Stimulated activated CD8-positive, alpha-beta memory T cell treated with anti-CD3 and anti-CD28 coated beads, Interleukin-4, amount 100 ng/mL, for 4 hours (primary cell): ENCODE measurements at places on chromosomes 6 and 20.

GRCh38 chr6:167712731-167713475, 113.8 kb upstream of the AFDN start:
- no peak for DNase-seq

- DNase-seq, result no peak
Observed at GRCh38 chr20:34295284-34295683, 7.9 kb downstream of the AHCY start.

DNA sequence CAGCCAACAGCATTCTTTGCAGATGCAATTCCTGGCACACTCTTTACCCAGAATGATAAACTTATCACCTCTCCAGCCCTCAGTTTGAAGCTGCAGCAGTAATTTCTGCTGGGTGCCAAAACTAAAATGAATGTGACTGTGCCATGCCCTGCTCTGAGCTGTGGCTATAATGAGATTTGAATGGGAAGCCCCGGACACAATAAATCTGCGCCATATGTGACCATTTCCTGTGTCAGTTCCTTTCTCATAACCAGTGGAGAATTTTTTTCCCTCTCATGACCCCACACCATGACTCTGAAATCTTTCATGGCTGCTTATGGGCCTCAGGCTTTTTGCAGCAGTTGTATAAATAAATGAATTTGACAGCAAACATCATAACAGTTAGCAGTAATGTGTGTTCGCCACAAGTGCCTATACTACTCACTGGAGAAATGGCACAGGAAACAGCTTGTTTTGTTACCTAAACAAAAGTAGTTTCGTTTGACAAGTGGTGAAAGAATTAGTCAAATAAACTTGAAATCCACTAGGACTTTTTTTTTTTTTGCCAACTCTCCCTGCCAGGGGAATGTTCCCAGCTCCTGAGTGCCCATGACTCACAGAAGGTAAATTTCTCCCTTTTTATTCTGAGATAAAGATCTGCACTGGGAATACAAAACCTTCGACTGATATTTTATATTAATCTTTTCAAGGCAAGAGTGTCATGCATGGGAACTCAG, 408.4 kb downstream of the PKHD1 start:
- no peak for DNase-seq

DNA sequence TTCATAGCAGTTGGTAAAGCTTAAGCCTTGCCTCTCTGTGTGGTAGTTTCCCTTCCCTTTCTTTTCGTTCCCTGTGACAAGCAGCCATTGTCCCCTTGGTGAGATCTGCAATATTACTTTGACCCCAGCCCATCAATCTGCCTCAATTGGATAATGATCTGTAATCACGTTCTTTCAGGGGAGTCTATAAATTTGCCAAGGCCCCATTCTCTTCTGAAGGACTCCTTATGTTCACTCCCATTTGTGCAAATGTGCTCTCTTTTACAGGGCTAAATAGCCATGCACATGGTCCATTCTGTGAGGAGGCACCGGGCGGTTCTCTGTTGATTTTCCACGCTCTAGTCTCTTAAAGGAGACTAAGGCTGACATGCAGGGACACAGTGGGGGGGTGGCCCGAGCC, 660.4 kb upstream of the SLC35B3 start:
- DNase-seq, result no peak

DNA sequence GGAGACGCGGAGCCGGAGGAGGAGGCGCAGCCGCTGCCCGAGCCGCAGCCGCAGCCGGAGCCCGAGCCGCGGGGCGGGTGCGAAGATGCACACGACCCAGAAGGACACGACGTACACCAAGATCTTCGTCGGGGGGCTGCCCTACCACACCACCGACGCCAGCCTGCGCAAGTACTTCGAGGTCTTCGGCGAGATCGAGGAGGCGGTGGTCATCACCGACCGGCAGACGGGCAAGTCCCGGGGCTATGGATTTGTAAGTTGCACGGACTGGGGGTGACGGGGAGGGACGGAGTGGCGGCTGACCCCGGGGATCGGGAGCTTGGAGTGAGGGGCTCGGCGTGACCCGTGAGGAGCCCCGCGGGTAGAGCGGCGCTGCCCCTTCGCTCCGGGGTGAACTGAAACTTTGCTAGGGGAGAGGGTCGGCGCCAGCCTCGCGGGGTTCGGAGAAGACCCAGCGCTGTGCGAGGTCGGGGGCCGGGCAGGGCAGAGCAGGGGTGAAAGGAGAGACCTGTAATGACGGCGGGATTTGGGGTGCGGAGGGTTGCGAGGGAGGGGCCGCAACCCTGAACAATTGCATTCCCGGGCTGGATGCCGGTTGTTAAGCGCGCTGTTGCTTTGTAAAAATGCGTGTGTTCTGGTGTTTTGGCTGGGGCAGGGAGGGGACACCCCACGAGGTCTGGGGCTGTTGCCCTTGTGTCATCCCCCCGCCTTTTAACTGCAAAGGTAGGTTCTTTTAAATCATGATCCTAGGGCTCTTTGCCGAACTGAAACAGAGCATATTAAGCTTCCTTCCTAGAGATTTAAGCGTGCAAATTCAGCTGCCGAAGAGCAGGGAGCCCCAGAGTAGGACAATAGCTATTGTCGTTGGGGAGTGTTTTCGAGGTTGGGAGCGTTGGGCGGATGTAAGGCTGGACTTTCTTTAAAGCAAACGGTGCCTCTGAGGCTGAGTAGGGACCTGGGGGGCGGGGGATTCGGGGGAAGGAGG, 628 bp downstream of the RBM24 start:
- DNase-seq, result no peak

DNA sequence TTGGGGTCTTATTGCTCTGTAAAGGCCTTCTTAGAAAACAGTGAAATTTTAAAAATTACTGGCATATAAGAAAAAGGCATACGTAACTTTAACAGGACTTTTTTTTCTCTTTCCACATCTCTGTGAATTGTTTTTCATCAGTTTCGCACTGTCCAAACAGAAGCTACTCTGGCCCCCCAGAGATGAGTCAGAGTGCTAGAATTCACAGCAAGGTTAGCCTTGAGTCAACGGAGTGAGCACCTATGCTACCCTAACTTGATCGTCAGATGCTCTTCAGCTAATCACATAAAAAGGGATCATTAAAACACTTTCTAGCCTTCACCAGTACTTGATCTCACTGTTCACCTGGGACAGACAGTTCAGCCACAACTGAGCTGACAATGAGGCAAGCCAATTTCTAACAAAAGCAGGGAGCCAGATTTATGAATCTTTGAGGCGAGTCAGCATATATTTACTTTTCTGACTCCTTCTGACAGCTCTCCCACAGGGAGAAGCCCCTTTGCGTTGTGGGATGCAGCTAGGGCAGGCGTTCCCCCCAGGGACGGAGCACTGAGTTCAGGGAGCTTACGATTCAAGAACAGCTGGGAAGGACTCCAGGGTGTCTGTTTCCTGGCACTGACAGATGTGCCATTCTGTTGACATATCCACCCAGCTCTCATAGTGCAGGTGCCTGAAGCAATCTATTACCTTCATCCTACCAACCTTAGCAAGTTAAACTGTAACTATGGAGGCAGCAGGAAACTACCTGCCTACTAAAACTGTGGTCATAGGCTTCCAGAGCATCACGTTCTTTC, 46.4 kb upstream of the SPDEF start:
- no peak for DNase-seq

GRCh38 chr6:32188381-32189068, 1.5 kb downstream of the PBX2 start:
- no peak for DNase-seq

GRCh38 chr20:18822832-18823231, 9.2 kb downstream of the SCP2D1 start:
- no peak for DNase-seq

DNA sequence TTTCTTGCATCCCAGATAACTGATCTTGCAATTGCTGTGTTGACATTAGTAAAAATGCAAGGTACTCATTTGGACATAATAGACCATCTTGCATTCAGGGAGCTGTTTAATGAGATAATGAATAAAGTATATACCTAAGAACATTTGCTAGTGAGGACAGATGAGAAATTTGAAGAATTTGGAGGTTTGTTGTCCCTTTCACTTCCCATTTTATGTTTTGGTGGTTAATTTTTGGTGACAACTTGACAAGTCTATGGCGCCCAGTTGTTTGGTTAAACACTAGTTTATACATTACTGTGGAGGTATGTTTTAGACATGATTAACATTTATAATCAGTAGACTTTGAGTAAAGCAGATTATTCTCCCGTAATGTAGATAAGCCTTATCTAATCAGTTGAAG, 300.2 kb upstream of the SYNCRIP start:
- DNase-seq, result no peak

DNA sequence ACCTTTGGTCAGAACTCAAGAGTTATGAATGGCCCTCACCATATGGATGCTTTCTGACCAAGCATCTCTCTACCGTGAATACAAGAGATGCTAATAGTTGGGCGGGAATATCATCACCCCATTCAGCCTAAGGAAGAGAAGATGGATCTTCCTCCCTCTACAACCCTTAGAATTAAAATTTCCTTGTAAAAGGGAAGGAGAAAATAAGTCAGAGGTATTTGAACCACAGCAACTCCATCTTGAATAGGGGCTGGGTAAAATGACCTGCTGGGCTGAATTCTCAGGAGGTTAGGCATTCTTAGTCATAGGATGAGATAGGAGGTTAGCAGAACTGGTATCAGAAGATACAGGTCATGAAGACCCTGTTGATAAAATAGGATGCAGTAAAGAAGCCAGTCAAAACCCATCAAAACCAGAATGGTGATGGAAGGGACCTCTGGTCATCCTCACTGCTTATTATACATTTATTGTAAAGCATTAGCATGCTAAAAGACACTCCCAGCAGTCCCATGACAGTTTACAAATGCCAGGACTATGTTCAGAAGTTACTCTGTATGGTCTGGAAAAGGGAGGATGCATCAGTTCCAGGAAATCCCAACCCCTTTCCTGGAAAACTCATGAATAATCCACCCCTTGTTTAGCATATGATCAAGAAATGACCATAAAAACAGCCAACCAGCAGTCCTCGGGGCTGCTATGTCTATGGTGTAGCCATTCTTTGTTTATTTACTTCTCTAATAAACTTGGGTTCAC, 101.2 kb downstream of the DTNBP1 start:
- no peak for DNase-seq

DNA sequence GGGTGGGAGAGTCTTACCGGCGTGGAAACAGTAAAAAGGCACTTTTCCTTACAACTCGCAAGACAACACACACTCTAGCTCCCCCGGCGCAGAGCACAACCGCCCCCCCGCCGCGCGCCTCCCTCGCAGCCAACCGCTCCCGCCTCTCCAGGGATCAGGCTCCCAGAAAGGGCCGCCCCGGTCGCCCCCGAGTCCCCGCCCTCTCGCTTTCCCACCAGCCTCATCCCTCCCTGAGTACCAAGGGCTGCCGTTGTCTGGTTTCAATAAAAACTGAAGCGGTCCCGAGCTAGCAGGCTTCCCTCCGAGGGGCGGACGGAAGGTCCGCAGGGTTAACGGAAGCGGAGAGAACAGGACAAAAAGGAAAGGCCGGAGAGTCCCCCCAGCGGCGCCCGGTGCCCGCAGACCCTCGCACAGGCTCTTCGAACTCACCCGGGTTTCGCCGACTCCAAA, 804 bp downstream of the ELOVL5 start:
- no peak for DNase-seq

DNA sequence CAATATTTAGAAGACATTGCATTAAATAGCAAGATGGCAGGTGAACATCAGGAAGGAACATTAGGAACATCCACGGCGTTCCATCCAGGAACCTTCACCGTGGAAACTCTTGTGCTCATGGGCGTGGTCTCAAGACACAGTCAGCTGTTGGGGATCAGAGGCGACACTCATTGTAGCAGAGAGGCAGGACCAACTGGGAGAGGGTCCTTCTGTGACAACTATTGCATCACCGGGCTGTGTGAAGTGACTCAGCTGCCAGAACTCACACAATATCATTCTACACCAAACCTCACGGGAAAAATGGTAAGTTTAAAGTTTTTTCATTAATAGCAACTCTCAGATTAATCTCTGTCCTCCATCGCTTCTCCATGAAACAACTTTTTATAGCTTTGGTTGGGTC, 334.8 kb upstream of the SULF2 start:
- DNase-seq, result no peak

DNA sequence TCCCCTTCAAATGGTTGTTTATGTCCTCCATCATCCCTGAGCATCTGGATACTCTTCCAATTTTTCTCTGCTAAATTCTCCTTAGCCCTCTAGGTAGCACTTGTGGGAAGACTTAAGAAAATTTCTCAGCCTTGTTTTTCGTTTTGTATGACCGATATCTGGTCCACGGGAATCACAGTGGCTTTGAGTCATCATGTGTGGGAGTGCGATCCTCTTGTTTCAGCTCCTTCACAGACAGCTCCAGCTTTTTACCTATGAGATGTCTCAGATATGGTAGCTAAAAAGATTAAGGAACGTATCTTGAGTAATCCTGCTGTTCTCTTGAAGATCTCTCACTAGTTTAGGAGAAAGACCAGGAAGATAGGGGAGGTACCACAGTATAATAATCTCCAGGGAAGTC, 196.1 kb downstream of the GRM1 start:
- DNase-seq, result no peak

DNA sequence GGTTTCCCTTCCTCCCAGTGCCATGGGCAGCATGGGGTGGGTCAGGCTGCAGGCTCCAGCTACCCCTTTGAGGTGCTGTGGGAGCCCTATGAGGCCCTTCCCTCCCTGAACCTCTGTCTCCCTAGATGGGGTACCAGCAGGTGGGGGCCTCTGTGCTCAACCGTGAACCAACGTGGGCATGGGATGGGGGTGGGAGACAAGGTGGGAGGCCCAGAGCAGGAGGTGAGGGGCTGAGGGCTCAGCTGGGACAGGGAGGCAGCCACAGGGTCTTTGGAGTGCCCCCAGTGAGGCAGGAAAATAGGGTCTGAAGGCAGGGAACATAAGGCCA, 33.3 kb downstream of the SUN5 start:
- DNase-seq, result no peak

DNA sequence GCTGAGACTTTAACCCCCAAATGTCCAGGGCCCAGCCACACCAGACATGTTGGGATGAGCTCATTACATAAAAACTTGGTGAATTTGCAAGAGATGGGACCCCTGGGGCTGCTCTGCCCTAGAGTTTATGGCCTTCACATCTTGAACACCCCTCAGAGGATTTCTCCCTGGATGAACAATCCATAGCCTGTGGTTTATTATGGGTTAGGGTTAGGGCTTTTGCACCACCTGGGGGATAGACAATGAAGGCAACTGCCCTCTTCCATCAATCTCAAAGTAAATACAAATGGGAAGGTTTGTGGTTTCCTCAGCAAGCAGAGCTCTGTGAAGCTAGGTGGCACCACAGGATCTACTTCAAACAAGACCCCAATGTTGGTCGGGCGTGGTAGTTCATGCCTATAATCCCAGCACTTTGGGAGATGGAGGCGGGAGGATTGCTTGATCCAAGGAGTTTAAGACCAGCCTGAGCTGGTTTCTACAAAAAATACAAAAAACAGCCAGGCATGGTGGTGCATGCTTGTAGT, 17.4 kb downstream of the SPINT3 start:
- DNase-seq, result no peak

DNA sequence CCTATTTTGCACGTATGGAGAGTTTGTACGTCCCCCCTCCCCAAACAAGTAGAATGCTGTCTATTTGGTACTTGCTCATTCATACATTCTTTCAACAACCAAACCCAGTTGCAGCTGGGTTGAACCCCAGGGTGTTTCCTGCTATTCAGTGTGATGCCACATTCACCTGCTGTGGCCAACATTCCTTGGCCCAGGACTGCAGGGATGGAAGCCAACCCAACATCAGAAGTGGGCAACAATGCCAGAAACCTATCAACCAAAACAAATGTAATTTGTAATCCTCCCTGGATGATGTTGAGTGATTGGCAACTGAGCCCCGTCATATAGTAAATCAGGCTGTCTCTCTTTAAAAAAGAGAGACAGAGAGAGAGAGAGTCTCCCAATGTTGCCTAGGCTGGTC, 8.9 kb downstream of the NT5E start:
- no peak for DNase-seq
